LHCN-M2 (cell line): ENCODE measurements at places on chromosomes 6 and 20. TPM values are rescaled to one million over a fixed set of nuclear protein-coding genes. Genes with fewer than 3 reads are reported as not detected.

Gene CASS4
- 1.2 and 3.8 TPM in 2 replicates for total RNA-seq

Gene KIAA0408
- total RNA-seq = 2.4 and 5.0 TPM in 2 replicates

Gene MYLK4
- total RNA-seq = 0.26 and 0.40 TPM in 2 replicates

Gene SPATS1
- total RNA-seq = not detected in 2 replicates

Gene SIRPG
- not detected in 2 replicates for total RNA-seq

Gene PPIL6
- 0.32 and 1.6 TPM in 2 replicates for total RNA-seq

Gene PDE7B
- 1.2 and 1.5 TPM in 2 replicates for total RNA-seq

Gene PHF20
- 22.0 and 22.7 TPM in 2 replicates for total RNA-seq

Gene CLPSL2
- total RNA-seq = not detected in 2 replicates

Gene TREML4
- not detected in 2 replicates for total RNA-seq

Gene ATP9A
- total RNA-seq = 1.8 and 2.0 TPM in 2 replicates

Gene CLDN20
- not detected in 2 replicates for total RNA-seq

Gene PLG
- not detected in 2 replicates for total RNA-seq

Gene DEFB132
- total RNA-seq = not detected in 2 replicates

Gene GUCA1A
- not detected in 2 replicates for total RNA-seq

Gene TNF
- not detected in 2 replicates for total RNA-seq

Gene DEFB115
- total RNA-seq = not detected in 2 replicates

Gene GSS
- 108 and 112 TPM in 2 replicates for total RNA-seq

Gene PRSS35
- 0.40 TPM in 1 of 2 replicates, not detected in the other for total RNA-seq
